Thymus (tissue), 14 donors: ENCODE measurements at places on chromosomes 12 and 14. TPM values are rescaled to one million over a fixed set of nuclear protein-coding genes. Genes with fewer than 3 reads are reported as not detected.

The REP15 gene
- 0.47 TPM for total RNA-seq

The CIDEB gene
- 8.1 TPM for total RNA-seq

The GLIPR1L1 gene
- total RNA-seq = not detected

DNA sequence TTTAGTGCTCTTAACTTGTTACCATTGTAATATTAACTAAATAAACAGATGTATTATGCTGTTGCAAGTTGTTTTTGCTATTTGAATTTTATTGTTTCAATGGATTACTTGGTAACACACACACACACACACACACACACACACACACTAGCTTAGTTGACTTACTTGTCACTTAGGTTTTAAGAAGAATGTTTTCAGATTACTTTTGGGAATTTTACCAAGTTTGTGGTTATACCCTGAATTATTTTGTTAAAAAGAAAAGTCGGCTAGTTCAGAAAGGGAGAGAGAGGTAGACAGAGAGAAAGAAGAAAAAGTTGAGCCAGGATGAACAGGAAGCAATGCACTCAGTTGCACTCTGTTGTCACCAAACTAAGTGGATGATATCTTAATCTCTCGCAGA is 5.3 kb downstream of the SSTR1 start:
- H3K4me3 ChIP-seq = no peak overlapping the region
- H3K36me3 ChIP-seq = no peaks in the 10 kb centered on the region
- peaks cover 45% of the 10 kb centered on the region for H3K27me3 ChIP-seq
- no peak overlapping the region for H3K27ac ChIP-seq
- H3K4me1 ChIP-seq = no peaks in the 10 kb centered on the region
- DNase-seq = no peak

DNA sequence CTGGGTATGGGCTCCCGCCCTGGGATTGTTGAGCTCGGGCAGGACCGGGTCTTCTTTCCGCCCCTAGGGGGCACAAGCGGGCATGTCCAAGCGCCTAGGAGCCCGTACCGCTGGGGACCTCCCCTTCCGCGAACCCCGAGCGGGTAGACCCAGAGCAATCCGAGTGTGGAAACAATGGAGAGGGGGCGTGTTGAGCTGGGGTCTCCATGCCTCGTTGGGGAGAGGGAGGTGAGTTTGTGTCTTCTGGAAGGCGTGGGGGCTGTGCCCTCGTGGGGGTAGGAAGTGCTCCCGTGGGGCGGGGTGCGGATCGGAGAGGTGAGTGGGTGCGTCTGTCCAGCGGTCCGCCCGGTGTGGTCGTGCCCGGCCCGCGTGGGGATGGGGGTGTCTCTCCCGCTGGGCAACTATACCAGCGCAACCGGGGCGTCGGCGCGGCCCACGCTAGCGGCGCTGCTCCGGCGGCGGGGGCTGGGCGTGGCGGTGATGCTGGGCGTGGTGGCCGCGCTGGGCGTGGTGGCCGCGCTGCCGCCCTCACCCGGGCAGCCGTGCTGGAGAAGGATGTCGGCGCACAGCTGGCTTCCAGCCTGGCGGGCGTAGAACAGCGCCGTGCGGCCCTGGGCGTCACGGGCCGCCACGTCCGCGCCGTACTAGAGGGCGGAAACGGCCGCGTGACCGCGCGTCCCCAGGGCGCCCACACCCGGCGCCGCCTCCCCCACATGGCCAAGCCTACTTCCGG is 12.2 kb downstream of the AGAP2 start:
- no peaks in the 10 kb centered on the region for H3K4me1 ChIP-seq
- peak overlapping the region; percentile 11 for H3K4me3 ChIP-seq
- peaks cover 56% of the 10 kb centered on the region for H3K36me3 ChIP-seq

DNA sequence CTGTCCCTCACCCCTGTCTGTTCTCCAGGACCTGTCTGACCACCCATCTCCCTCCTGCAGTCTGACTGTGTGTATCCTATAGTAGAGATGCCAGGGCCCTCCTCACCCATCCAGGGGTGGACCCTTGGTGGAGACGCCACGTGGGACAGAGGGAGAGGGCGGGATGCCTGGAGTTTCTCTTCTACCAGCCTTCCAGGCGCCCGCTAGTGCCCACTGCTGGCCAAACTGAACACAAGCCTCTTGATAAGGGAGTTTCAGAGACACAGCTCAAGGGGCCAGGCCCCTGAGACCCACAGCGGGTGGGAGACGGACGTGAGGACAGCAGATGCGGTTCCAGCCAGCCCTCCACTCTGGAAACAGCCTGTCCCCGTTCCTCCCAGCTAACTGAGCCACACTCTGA is 147.3 kb downstream of the RBM19 start:
- no peaks in the 10 kb centered on the region for H3K27me3 ChIP-seq
- no peaks in the 10 kb centered on the region for H3K4me1 ChIP-seq
- H3K36me3 ChIP-seq = no peaks in the 10 kb centered on the region
- no peak overlapping the region for H3K4me3 ChIP-seq
- DNase-seq = no peak

DNA sequence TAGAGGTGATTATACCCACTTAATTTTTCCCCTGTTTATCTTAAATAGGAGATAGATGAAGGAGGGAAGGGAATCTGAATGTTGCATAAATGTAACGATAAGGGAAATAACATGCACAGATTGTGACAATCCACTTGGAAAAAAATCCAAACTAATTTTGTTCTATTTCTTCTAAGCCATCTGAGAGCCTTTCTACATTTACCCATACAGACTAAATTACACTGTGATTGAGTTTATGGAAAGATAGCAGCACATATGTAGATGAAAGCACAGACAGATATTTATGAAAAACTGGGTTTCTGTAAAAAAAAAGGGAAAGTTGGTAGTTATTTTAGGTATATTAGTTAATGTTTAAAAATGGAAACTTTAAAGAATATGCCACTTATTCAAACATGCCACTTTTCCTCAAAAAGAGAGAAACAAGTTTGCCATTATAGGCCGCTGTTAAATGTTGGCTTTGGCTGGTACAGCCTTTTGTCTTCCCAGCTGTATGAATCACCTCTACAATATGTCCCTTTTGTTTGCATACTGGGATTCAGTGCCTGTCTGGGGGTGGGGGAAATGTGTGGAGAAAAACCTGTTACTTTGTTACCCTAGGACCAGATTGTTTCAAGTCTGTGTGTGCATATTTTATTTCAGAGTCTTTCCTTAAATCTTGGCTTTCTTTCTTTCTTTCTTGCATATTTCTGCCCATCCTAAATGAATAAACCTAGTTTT is 470.2 kb upstream of the LMO3 start:
- H3K27me3 ChIP-seq = no peaks in the 10 kb centered on the region
- no peak overlapping the region for H3K4me3 ChIP-seq
- H3K36me3 ChIP-seq = no peaks in the 10 kb centered on the region
- no peaks in the 10 kb centered on the region for H3K4me1 ChIP-seq
- H3K27ac ChIP-seq = no peak overlapping the region
- no peak for DNase-seq

- no peak overlapping the region for H3K4me3 ChIP-seq
- no peak overlapping the region for H3K27ac ChIP-seq
- H3K27me3 ChIP-seq = no peaks in the 10 kb centered on the region
- H3K4me1 ChIP-seq = no peaks in the 10 kb centered on the region
- no peak for DNase-seq
These were observed 50.1 kb downstream of the PHLDA1 start for GRCh38 chr12:75981247-75982168.

The DBX2 gene
- total RNA-seq = under 0.01 TPM

DNA sequence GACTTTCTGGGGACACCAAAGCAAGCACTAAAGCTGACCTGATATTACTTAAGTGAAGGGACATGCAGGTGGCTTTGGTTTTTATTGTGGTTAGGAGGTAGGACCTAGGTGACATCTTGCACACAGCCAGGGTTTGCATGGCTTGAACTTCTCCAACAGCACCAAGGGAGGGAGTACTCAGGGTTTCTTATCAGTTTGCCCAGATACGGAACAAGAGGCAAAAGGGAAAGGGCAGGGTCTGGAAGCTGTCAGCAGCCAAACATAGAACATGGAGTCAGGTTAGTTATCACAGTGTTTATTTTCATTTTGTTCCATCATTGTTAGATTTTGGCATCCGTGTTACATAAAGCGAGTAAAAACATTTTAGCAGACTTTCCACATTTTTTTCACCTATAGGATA is 186.3 kb upstream of the CLEC14A start:
- no peaks in the 10 kb centered on the region for H3K4me1 ChIP-seq
- no peak overlapping the region for H3K27ac ChIP-seq
- no peaks in the 10 kb centered on the region for H3K27me3 ChIP-seq
- DNase-seq = no peak
- no peak overlapping the region for H3K4me3 ChIP-seq
- no peaks in the 10 kb centered on the region for H3K36me3 ChIP-seq

- no peaks in the 10 kb centered on the region for H3K27me3 ChIP-seq
- no peak overlapping the region for H3K27ac ChIP-seq
- H3K4me1 ChIP-seq = no peaks in the 10 kb centered on the region
These were observed 59.2 kb downstream of the IFT81 start for GRCh38 chr12:110183386-110183785.

DNA sequence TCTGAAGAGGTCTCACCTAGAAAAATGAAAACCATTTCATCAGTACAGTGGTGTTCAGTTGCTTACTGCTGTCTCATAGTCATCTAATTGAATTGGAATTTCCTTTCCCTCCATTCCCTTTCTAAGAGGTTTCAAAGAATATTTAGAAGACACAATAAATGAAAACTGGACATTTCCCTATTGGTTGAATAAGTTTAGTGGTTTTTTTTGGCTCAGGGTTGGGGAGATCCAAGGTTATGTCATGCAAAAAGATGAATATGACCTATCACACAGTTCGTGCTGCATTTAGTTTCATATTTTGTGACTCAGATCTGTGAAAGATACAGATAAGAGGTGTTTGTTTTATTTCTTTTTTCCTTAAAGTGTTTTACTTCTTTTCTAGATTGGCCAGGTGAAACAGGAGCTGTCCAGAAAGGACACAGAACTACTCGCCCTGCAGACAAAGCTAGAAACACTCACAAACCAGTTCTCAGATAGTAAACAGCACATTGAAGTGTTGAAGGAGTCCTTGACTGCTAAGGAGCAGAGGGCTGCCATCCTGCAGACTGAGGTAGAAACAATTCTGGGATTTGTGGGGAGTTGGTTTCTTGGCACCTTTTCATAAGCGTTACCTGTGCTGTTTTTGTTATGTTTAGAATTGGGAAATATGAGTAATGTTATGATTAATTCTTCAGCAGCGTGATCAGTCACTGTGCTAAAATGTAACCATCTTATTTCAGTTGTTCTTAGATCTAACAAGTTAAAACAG is 124.6 kb downstream of the ERC1 start:
- H3K27ac ChIP-seq = peak overlapping the region; percentile 49
- H3K4me1 ChIP-seq = no peaks in the 10 kb centered on the region
- no peaks in the 10 kb centered on the region for H3K27me3 ChIP-seq
- no peak for DNase-seq
- no peak overlapping the region for H3K4me3 ChIP-seq

The CARMIL3 gene
- total RNA-seq = 0.52 TPM

DNA sequence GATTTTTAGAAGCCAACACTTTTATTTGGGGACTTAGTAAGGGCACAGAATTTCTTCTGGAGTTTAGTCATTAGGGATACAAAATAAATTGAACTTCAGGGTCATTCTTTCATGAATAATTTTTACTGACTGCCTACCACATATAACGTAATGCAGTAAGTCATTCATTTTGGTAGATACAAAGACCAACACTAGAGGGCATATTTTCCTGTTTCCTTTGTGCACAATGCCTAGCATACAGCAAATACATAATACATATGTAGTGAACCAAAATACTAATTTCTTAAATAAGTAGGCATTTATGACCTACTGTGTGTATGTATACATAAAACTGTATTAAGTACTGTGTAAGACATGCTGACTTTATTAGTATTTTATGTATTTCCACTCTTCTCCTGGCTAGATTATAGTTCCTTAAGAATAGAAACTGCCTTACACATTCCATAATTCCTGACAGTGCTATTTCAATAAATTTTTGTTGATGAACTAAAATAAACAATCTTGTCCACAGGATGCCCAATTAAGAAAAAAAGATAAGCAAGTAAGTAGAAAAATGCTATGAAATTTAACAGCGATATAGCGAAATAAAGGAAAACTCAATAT is 47.9 kb downstream of the PPP1R12A start:
- no peaks in the 10 kb centered on the region for H3K4me1 ChIP-seq
- H3K4me3 ChIP-seq = no peak overlapping the region
- H3K27ac ChIP-seq = no peak overlapping the region
- peak; percentile 3 for DNase-seq
- H3K36me3 ChIP-seq = no peaks in the 10 kb centered on the region

- no peaks in the 10 kb centered on the region for H3K27me3 ChIP-seq
- no peaks in the 10 kb centered on the region for H3K4me1 ChIP-seq
- no peak for DNase-seq
- H3K4me3 ChIP-seq = no peak overlapping the region
These were observed 219.8 kb downstream of the RPS29 start for GRCh38 chr14:49366416-49366815.

- H3K4me3 ChIP-seq = no peak overlapping the region
- H3K36me3 ChIP-seq = no peaks in the 10 kb centered on the region
- no peak overlapping the region for H3K27ac ChIP-seq
- no peak for DNase-seq
- no peaks in the 10 kb centered on the region for H3K27me3 ChIP-seq
- H3K4me1 ChIP-seq = no peaks in the 10 kb centered on the region
These were observed 89.2 kb upstream of the CLMN start for GRCh38 chr14:95408731-95409476.

- peak; percentile 48 for DNase-seq
- peaks cover 8% of the 10 kb centered on the region for H3K27me3 ChIP-seq
- H3K4me1 ChIP-seq = peaks cover 25% of the 10 kb centered on the region
- H3K27ac ChIP-seq = peak within 1 kb of the TSS; percentile 93
- peak within 1 kb of the TSS; percentile 75 for H3K4me3 ChIP-seq
These were observed at the start of gene WSB2 for GRCh38 chr12:118061011-118061872. WSB2 (minus strand) TSS chr12:118061179; CDS start chr12:118061048, 131 bp downstream.

DNA sequence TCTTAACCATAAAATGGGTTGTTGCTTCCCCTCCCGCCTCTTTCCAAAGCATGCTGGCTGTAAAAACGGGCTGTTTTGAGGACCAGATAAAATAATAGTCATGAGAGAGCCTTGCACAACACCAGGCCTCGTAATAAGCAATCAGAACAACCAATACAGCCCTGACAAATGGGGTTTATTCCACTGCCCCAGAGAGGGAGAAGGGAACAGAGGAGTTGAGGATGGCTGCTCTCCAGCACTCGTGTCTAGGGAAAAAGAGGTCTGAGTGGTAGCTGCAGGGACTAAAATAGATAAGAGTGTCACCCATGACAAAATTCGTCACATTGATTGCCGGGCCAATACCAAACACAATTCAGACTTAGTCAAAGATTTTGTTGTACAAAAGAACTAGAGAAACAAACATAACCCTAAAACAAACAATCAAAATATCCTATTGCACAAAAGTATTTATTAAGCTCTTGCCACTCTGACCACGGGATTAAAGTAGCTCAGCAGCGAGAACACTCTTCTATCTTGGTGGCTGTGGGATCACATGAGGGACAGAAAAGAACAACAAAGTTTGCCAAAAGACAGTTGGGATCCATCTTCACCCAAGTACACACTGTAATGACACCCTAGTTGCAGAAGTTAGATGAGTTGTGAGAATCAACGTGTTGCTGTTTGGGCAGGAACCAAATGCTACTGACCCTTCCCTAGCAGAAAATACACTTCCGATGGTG is 188.0 kb downstream of the FOXN3 start:
- H3K4me3 ChIP-seq = no peak overlapping the region
- H3K27ac ChIP-seq = no peak overlapping the region
- H3K36me3 ChIP-seq = no peaks in the 10 kb centered on the region

The GRIN2B gene
- total RNA-seq = under 0.01 TPM
